ENCODE measurements at places on chromosomes 16 and 17. TPM values are rescaled to one million over a fixed set of nuclear protein-coding genes. Genes with fewer than 3 reads are reported as not detected.

DNA sequence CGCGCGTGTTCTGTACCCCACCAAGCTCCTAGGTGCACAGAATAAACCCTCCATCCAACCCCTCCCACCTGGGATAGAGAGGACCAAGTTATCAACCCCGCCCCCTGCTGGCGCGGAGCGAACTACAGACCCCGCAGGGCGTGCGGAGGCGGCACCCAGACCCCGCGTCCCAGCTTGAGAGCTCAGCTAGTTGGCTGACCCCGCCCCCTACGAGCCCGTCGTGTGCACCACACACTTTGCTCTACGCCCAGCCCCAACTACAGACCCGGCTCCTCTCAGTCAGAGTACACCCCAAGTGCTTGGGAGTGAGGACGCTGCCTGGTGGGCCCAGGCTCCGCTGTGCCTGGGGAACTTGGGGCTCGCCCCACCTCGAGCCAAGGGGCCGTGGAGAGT, 1.5 kb downstream of the GRIN2A start:
- H3K4me1 ChIP-seq, result peaks cover 9% of the 10 kb centered on the region
- peaks cover 45% of the 10 kb centered on the region for H3K27me3 ChIP-seq
- DNase-seq, result peak; percentile 64
- H3K36me3 ChIP-seq, result no peaks in the 10 kb centered on the region

- peak within 1 kb of the TSS; percentile 75 for H3K27ac ChIP-seq
- H3K4me1 ChIP-seq, result peaks cover 29% of the 10 kb centered on the region
- H3K4me3 ChIP-seq, result peak within 1 kb of the TSS; percentile 78
- H3K36me3 ChIP-seq, result peaks cover 3% of the 10 kb centered on the region
- peak; percentile 90 for DNase-seq
Measured at GRCh38 chr16:79600638-79601091, at the start of gene MAF. MAF (minus strand) TSS chr16:79600737; CDS start chr16:79599902, 835 bp downstream.

GRCh38 chr17:47998044-47998443, 27.1 kb downstream of the CDK5RAP3 start:
- H3K27ac ChIP-seq, result no peak overlapping the region
- peaks cover 2% of the 10 kb centered on the region for H3K4me1 ChIP-seq
- H3K4me3 ChIP-seq, result no peak overlapping the region
- H3K27me3 ChIP-seq, result peaks cover 2% of the 10 kb centered on the region
- no peak for DNase-seq

- peaks cover 11% of the 10 kb centered on the region for H3K27me3 ChIP-seq
- no peak for DNase-seq
- no peaks in the 10 kb centered on the region for H3K36me3 ChIP-seq
- no peak overlapping the region for H3K27ac ChIP-seq
- peaks cover 34% of the 10 kb centered on the region for H3K4me1 ChIP-seq
- H3K4me3 ChIP-seq, result no peak overlapping the region
Measured at GRCh38 chr17:65368341-65368740, 193.1 kb downstream of the AXIN2 start.

DNA sequence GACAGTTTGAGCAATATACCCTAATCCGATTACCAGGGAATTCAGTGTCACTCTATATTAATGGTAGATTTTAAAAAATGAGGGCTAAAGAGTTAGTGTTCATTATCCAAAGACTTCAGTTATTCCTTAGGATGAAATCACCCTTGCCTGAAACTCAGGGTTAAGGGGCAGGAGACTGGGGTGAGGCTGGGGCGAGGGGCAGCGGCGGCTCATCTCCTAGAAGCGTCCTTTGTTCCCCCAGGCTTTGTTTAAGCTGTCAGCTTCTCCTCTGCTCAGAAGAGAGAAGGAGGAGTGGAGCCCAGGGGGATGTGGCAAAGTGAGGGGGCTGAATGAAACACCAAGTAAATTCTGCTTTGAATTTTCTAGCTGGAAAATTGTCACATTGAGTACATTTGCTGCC, 117.7 kb upstream of the ELAC2 start:
- H3K4me3 ChIP-seq, result no peak overlapping the region
- H3K4me1 ChIP-seq, result no peaks in the 10 kb centered on the region
- peaks cover 4% of the 10 kb centered on the region for H3K27me3 ChIP-seq
- no peak for DNase-seq
- no peaks in the 10 kb centered on the region for H3K36me3 ChIP-seq
- H3K27ac ChIP-seq, result no peak overlapping the region

DNA sequence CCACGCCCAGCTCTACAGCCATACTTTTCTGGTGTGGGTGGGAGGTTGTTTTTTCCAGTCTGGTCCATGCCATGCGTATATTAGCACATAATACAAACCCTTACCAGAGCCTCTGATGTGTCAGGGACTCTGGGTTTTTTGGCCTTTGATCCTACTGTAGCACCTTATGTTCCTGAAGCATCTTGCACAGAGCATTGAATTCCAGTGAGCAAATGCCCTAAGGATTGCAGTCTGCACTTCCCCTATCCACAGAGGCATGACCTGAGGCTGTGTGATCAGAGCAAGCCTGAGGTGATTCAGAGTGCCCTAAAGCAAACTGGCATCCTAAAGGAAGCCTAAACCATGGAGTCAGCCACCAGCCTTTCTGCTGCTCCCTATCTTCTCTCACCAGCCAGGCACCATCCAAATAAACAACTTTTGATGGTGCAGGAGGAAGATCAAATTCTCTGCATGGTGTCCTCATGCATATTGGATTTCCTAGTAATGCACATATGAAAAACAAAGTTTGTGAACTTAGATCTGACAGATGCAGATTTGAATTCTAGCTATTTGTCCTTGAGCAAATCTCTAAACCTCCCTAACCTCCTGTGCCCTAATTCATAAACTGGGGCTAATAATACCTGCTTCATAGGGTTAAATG, 41.2 kb upstream of the HAS3 start:
- no peak overlapping the region for H3K27ac ChIP-seq
- no peak overlapping the region for H3K4me3 ChIP-seq
- no peaks in the 10 kb centered on the region for H3K27me3 ChIP-seq
- no peak for DNase-seq

- peak within 1 kb of the TSS; percentile 90 for H3K27ac ChIP-seq
- DNase-seq, result peak; percentile 96
- peaks cover 65% of the 10 kb centered on the region for H3K4me1 ChIP-seq
- H3K27me3 ChIP-seq, result no peaks in the 10 kb centered on the region
Measured at GRCh38 chr16:85799497-85800320, at the start of the genes COX4I1 and EMC8. COX4I1 (plus strand) TSS chr16:85799695; CDS start chr16:85801206, 1,511 bp downstream. EMC8 (minus strand) TSS chr16:85799544; CDS start chr16:85799295, 249 bp downstream.

GRCh38 chr17:46023783-46024388, 24.8 kb downstream of the STH start:
- H3K4me1 ChIP-seq, result peaks cover 17% of the 10 kb centered on the region
- DNase-seq, result no peak
- H3K27ac ChIP-seq, result peak overlapping the region; percentile 37
- H3K27me3 ChIP-seq, result no peaks in the 10 kb centered on the region
- peaks cover 3% of the 10 kb centered on the region for H3K36me3 ChIP-seq

DNA sequence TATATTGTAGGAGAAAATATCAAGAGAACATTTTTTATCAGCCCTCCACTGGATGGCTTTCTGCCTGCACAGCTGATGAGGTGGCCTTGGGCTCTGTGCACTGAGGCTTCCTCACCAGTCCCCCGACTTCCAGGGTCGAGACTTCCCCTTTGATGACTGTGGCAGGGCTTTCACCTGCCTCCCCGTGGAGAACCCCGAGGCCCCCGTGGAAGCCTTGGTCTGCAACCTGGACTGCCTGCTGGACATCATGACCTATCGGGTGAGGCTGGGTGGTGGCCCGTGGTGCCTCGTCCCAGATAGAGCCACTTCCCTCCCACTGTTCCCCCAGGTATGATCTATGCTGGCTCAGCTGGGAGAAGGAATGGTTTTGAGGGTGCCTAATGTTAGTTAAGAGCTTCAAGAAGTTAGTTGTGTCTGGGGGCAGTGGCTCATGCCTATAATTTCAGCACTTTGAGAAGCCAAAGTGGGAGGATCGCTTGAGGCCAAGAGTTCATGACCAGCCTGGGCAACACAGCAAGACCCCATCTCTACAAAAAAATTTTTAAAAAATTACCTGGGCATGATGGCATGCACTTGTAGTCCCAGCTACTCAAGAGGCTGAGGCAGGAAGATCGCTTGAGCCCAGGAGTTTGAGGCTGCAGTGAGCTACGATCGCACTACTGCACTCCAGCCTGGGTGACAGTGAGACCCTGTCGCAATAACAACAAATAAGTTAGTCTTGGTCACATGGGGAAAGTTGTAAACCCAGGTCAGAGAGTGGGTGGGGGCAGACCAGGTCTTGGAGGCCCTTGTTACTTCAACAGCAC, 11.8 kb downstream of the FCSK start:
- H3K27ac ChIP-seq, result no peak overlapping the region
- H3K36me3 ChIP-seq, result peaks cover 3% of the 10 kb centered on the region
- no peak overlapping the region for H3K4me3 ChIP-seq
- no peak for DNase-seq

DNA sequence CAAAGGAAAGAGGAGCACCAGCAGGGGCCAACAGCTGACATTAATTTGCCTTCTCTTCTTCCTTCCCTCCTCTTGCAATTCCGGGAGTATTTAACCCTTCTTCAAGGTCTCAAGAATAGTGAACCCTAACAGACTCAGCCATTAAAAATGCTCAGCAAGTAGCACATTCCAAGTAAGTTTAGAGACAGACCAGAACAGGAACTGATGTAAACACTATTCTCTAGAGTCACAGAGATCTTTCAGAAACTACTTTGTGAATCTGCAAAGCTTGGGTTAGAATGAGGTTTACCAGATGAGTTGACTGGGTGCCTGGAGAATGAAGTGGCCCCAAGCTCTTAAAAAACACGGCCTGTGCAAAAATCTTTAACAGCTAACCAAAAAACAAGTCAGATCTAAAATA, 50.9 kb downstream of the TEX2 start:
- peaks cover 17% of the 10 kb centered on the region for H3K4me1 ChIP-seq
- DNase-seq, result no peak
- H3K27me3 ChIP-seq, result no peaks in the 10 kb centered on the region
- H3K4me3 ChIP-seq, result no peak overlapping the region
- H3K36me3 ChIP-seq, result peaks cover 29% of the 10 kb centered on the region
- H3K27ac ChIP-seq, result no peak overlapping the region

GRCh38 chr17:48270899-48271298, 159.1 kb downstream of the SKAP1 start:
- H3K27me3 ChIP-seq, result no peaks in the 10 kb centered on the region
- peaks cover 16% of the 10 kb centered on the region for H3K4me1 ChIP-seq
- no peak overlapping the region for H3K4me3 ChIP-seq
- H3K36me3 ChIP-seq, result no peaks in the 10 kb centered on the region

- H3K36me3 ChIP-seq, result peaks cover 3% of the 10 kb centered on the region
- H3K27me3 ChIP-seq, result peaks cover 3% of the 10 kb centered on the region
- no peak for DNase-seq
Measured at GRCh38 chr17:82327289-82327688, 6.3 kb downstream of the SECTM1 start.

DNA sequence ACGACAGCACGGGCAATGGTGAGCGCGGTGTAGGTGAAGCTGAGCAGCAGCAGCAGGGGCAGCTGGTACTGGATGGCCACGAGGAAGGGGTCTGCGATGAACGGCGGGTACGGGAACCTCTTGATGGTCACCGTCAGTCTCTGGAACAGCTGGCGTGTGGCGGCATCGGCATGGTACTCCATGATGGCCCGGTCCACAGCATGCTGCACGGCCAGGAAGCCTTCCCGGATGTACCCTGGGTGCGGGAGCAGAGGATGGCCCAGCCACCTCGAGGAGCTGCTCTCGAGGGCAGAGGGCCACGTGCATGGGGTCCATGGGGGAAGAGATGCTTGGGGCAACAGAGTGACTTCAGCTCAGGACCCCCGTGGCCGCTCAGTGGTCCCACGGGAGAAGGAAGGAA, 20.9 kb downstream of the ABCA3 start:
- no peaks in the 10 kb centered on the region for H3K27me3 ChIP-seq
- H3K27ac ChIP-seq, result no peak overlapping the region
- no peaks in the 10 kb centered on the region for H3K36me3 ChIP-seq
- H3K4me3 ChIP-seq, result no peak overlapping the region

GRCh38 chr16:80323808-80324195, 217.0 kb upstream of the DYNLRB2 start:
- no peak for DNase-seq
- no peak overlapping the region for H3K4me3 ChIP-seq
- no peaks in the 10 kb centered on the region for H3K4me1 ChIP-seq
- peaks cover 3% of the 10 kb centered on the region for H3K27me3 ChIP-seq
- no peak overlapping the region for H3K27ac ChIP-seq
- no peaks in the 10 kb centered on the region for H3K36me3 ChIP-seq

DNA sequence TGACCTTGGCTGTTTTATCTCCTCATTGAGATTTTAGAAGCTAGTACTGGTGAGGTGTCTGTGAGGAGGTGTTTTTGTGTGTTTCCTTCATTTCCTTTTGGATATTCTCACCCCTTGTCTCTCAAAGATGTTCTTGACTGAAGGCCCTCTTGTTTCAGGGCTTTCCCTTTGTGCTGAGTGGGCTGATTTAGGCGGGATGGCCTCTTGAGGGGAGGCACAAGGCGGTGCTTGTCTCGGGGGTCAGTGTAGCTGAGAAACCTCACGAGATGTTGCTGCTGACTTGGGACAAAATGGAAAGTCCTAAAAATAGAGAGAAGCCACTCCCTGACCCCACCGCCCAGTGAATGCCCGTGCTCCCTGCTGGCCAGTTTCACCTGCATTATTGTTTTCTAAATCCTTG, 14.2 kb downstream of the CRAMP1 start:
- H3K36me3 ChIP-seq, result peaks cover 16% of the 10 kb centered on the region
- peaks cover 6% of the 10 kb centered on the region for H3K4me1 ChIP-seq
- no peak for DNase-seq
- no peaks in the 10 kb centered on the region for H3K27me3 ChIP-seq

GRCh38 chr17:76734080-76734840, 2.9 kb downstream of the SRSF2 start:
- peak overlapping the region; percentile 92 for H3K27ac ChIP-seq
- H3K4me3 ChIP-seq, result peak overlapping the region; percentile 86
- no peaks in the 10 kb centered on the region for H3K27me3 ChIP-seq
- peaks cover 44% of the 10 kb centered on the region for H3K4me1 ChIP-seq

GRCh38 chr17:1755252-1755826, 6.5 kb upstream of the SERPINF1 start:
- H3K27me3 ChIP-seq, result no peaks in the 10 kb centered on the region
- no peak overlapping the region for H3K27ac ChIP-seq
- H3K4me3 ChIP-seq, result no peak overlapping the region
- no peak for DNase-seq
- H3K4me1 ChIP-seq, result peaks cover 4% of the 10 kb centered on the region

Gene ATAD5
- total RNA-seq, result 34.5 TPM

Gene KRTAP4-8
- not detected for total RNA-seq

Gene GPS2
- total RNA-seq, result 36.8 TPM

All from activated CD8-positive, alpha-beta T cell treated with anti-CD3 and anti-CD28 coated beads for 36 hours (primary cell).